Anterior cingulate cortex (tissue), 58 donors: ENCODE measurements at places on chromosomes 12 and 14.
A peak's percentile ranks its signal among the peaks of the same experiment; 100 is the strongest.

- peak; percentile 2 for DNase-seq
Measured at GRCh38 chr14:67943947-67944346, 124.4 kb downstream of the RAD51B start.

DNA sequence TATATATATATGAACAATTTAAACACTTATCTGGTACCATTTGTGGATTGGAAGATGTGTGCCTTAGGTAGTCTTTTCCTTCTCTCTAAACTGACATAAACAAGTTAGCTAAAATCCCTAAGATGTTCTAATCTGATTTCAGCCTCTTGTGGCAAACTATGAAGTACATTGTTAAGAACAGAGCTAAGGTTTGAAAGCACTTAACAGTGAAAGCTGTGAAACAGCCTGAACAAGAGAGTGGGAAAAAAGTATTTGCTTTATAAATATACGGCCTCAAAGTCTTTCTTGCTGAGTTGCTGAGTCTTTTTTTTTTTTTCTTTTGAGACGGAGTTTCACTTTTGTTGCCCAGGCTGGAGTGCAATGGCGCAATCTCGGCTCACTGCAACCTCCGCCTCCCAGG is 53.7 kb upstream of the PELI2 start:
- DNase-seq = no peak

DNA sequence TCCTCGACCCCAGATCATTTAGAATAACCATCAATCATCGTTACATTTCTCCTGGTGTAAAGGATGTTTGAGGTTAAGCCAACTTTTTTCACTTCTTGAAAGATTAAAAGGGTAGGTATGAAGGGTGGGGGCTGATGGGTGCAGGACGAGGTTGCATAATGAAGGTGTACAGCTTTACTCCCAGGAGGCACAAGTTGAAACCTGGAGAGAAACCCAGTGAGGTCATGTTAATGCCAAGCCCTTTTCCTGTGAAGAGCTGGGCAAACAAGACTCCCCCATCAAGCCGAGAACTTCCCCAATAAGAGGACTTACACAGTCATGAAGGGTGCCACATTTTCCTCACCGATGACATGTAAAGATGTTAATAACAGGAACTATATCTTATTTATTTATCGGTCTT is 84.3 kb downstream of the FZD10 start:
- DNase-seq = no peak

- DNase-seq = no peak
Measured at GRCh38 chr12:124868252-124869058, 4.8 kb upstream of the SCARB1 start.

DNA sequence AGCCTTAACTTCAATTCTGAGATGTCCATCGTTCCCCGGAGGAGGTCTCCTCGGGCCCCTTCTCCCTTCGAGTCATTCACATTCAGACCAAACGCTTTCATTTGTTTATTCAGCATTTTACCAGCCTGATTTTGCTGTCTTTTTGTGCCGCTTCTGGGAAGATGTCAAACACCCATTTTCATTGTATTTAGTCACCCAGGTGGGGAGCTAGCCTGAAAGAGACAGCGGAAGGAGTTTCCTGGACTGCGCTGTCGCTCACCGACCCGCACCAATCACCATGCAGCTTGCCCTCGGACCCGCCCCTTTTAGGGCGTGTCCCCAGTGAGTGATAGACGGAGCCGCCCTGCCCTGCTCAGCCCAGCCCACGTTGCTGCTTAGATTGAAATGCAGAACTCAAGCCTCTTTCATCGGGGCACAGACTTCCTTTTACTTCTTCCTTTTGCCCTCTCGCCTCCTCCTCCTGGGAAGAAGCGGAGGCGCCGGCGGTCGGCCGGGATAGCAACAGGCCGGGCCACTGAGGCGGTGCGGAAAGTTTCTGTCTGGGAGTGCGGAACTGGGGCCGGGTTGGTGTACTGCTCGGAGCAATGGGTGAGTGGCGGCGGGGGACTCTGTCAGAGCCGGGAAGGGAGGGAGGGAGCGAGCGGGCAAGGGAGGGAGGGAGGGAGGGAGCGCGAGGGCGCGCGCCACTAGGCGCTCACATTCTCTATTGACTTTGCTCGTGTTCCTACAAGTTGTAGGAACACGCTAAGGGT is at the start of gene PAX9:
Gene PAX9, plus strand, starts transcription at position 355 of the 752 bp plus-strand sequence. Its CDS starts 230 bp downstream, at position 585.
- no peak for DNase-seq

GRCh38 chr14:42535397-42535796 is 928.7 kb downstream of the LRFN5 start:
- DNase-seq = no peak

GRCh38 chr14:99132821-99133635 is 139.0 kb downstream of the BCL11B start:
- peak; percentile 39 for DNase-seq

GRCh38 chr12:124175704-124176103 is 119.2 kb upstream of the RFLNA start:
- no peak for DNase-seq

DNA sequence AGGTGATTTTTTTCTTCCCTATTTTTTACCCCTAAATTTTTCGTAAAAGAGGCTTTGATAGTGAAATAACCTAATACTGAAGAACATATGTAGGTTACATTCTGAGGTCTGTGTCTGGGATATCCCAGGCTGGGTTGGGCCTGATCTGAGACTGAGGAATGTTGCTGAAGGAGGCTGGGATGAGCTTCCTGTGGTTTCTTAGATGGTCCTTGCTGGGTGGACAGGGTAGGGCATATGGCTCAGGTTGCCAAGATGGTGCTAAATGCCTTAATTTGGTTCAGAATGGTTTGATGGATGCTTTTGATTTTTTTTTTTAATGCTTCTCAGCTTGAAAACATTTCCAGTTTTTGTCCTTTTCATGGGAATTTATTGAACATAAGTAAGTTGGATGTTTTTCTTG is 124.6 kb upstream of the PMCH start:
- no peak for DNase-seq

DNA sequence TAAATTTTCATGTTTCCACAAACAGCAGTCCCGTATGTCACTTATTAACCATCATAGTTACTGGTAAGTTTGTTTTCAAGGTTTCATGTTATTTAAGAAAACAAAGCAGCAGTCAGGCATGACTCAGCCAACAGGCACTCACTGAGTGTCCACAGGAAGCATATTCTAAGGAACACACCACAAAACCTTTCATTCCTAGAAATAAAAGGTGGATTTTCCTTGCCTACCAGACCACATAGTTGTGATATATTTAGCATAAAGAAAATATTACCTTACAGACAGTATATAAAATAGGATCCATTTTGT is 143.3 kb upstream of the AVPR1A start:
- DNase-seq = no peak

DNA sequence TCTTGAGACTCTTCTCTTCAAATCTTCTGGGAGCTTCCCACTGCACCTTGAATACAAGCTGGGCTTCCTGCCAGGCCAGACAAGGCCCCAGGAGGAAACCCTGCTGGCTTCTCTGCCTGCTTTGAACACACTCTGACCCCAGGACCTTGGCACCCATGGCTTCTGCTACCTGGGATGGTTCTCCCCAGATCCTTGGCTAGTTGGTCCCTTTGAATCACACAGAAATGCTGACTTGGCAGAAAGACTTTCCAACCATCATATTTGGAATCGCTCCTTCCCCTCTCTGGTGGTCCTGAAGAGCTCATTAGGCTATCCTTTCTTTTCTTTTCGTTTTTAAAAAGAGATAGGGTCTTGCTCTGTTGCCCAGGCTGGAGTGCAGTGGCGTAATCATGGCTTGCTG is 132.7 kb downstream of the RBM19 start:
- no peak for DNase-seq

DNA sequence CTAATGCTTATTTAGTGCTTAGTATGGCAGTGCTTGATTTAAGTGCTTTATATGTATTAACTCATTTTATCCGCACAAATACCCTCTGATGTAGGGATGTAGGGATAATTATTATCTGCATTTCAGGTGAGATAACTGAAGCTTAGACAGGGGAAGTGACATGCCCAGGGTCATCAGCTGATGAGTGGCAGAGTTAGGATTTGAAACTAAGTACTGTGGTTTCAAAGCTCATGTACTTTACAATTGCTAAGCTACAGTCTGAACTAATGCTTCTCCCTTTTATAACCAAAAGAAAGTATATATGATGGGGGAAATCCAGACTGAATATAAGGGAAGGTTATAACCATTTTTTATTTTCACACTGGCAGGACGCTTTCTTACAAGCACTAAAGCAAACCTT is 229.6 kb upstream of the NAV3 start:
- no peak for DNase-seq

DNA sequence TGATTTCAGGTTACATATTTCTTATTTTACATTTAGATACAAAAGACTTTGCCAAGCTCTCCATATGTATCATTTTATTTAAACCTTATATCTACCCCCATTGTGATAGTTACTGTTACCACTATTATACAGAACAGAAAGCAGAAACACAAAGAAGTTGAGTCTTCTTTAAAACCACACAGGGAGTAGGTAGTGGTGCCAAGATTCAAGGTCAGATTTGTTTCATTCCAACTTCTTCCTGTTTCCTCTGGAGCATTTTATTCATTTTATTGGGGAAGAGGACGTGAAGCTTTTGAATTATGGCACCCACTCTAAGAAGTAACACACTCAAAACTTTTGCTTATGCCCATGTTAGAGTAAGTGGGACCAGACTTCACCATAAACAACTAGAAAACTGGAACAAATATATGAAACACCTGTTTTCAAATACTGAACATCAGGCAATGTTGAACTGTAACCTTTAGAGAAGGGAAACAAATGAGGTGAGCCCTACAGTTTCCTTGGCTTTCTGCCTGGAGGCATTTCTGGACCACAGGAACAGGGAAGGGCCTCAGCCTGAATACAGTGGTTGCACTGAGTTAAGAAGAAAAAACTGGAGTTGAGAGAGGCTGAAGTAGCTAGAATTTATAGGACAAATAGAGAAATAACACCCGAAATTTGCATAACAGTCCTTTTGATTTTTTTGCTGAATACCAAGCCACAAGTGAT is 160.4 kb upstream of the SSTR1 start:
- no peak for DNase-seq

- DNase-seq = no peak
Measured at GRCh38 chr12:128940090-128940888, 87.0 kb downstream of the GLT1D1 start.

DNA sequence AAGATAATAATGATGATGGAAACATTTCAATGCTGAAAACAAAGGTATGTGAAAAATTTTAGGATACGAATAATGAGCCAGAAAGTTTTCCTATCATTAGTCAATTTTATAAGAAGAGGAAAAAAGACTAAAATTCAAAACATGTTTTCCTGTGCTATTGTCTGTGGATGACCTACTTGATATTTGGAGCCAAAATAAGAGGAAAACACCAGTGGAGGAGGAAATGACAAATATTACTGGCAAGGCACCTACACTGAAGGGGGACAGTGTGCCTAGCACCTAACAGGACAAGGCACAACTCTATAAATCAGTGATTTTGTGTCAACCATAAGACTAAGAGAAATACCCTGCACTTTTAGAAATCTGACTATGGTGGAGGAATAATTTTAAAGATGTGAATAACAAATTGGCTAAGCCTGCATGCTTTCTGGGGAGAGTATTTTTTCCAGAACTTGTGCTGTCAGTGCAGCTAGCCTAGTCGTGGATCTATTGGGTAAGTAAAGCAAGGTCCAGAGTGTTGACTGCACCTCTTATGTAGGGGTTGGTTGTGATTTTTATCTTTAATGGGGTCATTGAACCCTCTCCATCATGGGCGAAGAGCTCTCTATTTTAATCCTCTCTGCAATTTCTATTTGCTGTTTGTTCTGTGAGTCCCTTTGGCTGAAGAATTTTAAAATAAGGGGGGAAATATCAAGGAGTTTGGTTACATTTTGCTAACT is 398.0 kb downstream of the TMTC2 start:
- DNase-seq = no peak

DNA sequence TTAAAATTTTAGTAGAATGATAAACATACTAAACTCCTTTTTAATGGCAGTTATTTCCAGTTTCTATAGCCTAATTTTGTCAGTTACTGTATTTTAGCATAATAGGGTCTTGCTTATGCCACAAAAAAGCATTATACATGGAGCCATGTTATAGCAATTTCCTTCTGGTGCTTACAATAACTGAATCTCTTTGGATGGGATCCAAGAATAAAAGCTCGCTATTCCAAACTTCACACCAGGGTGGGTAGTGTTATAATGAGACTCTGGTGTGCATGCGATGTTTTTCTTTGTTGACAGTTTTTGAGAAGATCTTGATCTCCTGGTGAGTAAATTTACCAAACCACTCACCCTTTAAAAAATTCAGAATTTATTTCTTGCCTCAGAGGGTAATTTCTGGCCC is 90.4 kb upstream of the CCDC91 start:
- DNase-seq = no peak
